ENCODE measurements at places on chromosomes 13 and 19. TPM values are rescaled to one million over a fixed set of nuclear protein-coding genes. Genes with fewer than 3 reads are reported as not detected.

ERICH6B gene
- 1.3 TPM for polyA plus RNA-seq

TSC22D1 gene
- 76.1 TPM for polyA plus RNA-seq

NKPD1 gene
- polyA plus RNA-seq: 0.21 TPM

DNA sequence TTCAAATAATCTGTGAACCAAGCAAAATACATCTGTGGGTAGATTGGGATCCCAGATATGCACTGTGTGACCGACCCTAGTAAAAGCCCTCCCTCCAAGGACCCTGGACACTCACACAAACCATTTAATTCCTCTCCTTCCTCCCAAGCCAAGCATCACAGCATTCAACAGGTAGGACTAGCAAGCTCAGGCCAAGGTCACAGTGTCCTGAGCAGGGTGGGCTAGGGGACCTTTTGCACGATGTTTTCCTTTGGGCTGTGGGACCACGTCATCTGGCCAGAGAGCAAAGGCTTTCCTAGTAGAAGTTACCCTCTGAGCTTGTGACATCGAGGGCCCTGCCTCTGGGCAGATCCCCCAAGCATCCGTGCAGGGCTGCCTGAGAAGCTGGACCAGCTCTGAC is 297.6 kb upstream of the ZNF507 start:
- no peak for DNase-seq

PSG11 gene
- 2.7 TPM for polyA plus RNA-seq

DNA sequence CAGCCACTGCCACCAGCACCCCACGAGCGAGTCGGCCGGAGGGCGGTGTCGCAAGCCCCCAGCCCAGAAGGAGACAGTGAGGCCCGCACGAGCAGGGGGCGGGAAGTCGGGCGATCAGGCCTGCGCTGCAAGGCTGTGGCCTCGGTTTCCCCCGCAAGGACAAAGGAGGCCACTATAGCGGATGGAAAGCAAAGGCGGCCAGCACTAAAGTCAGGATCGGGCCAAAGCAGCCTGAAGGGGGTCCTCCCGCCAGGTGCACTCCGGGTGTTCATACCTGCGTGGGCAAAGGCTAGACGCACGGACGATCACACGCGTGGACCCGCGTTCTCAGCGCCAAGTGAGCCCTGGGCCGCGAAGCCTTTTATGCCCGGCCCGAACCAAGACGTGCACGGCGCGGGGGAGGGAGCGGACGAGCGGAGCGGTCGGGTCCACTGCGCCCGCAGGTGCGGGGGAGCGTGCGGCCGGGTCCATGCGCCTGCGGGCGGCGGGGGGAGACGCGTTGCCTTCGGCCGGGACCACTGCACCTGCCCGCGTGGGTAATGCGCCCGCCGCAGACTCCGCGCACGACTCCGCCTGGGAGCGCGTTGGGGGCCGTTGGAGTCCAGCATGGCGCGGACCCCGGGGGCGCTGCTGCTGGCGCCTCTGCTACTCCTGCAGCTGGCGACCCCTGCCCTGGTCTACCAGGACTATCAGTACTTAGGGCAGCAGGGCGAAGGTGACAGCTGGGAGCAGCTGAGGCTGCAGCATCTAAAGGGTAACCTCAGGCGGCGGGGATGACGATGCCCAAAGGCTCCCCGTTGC is at the start of the genes PRDX2 and THSD8:
Gene PRDX2 (minus strand): TSS at position 335 of the 801 bp plus-strand sequence. CDS start 539 bp downstream, outside the sequence.
Gene THSD8 (plus strand): TSS at position 604 of the 801 bp plus-strand sequence. CDS start 3 bp downstream, at position 607.
- peak; percentile 85 for DNase-seq

IZUMO2 gene
- not detected for polyA plus RNA-seq

DNA sequence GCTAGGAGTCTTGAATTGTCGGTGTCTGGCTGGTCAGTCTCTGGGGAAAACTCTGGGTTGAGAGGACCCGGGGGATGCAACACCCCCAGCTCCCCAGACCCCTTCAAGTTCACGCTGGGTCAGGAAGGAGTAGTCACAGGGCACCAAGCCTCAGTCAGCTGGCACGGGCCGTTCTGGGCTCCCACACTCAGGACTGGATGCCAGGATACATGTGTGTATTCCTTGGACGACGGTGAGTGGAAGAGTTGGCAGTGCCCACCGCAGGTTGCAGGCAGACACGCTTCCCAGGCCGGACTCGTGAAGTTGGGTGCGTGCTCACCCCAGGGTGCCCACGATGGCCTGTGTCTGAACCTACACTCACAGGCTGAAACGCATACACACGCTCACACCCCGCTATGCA is 5.5 kb downstream of the GADD45B start:
- DNase-seq: no peak

GRCh38 chr13:49093376-49093775 is 117.7 kb downstream of the FNDC3A start:
- DNase-seq: no peak

ANGPTL8 gene
- 2.9 TPM for polyA plus RNA-seq

DNA sequence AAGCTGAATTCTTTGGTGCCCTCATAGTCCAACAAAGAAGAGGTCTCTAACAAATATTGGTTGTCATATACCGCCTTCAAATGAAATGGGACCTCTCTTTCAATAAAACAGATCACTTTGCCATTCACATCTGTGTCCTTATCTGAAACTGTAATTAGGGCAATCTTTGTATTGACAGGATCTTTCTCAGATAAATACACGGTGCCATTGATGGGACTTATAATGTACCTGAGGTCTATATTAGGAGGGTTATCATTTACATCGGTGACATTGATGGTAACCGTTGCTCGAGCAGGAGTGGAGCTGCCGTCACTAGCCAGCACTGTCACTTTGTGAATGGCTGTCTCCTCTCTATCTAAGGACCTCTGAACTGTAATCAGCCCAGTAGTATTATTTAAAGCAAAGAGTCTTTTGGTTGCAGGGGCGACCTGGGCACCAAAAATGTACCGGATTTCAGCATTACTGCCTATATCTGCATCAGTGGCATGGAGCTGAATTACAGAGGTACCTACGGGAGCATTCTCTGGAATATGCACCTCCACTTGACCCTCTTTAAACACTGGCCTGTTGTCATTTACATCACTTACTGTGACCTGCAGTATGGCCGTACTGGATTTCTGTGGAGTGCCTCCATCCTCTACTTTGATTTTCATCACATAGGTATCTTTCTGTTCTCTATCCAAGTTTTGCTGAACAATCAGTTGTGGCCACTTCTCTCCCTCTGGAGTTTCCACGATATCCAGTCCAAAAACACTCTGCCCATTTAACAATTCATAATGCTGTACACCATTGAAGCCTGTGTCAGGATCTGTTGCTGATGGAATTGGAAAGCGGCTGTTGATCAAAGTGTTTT is 2.8 kb downstream of the PCDH9 start:
- no peak for DNase-seq

EDDM13 gene
- polyA plus RNA-seq: 1.3 TPM

NFIX gene
- 112 TPM for polyA plus RNA-seq

DNA sequence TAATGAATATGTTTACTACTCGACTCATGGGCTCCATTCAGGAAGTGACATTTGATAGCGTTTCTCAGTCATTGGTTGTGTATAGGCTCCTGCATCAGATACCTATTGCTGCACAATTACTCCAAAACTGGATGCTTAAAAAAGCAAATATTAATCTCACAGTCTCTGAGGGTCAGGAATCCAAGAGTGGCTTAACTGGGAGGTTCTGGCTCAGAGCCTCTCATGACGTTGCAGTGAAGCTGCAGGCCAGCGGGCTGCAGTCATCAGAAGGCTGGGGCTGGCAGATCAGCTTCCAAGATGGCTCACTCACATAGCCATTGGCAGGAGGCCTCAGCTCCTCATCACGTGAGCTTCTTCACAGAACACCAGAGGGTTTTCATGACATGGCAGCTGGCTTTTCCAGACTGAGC is 525.1 kb upstream of the NBEA start:
- peak; percentile 82 for DNase-seq

DNA sequence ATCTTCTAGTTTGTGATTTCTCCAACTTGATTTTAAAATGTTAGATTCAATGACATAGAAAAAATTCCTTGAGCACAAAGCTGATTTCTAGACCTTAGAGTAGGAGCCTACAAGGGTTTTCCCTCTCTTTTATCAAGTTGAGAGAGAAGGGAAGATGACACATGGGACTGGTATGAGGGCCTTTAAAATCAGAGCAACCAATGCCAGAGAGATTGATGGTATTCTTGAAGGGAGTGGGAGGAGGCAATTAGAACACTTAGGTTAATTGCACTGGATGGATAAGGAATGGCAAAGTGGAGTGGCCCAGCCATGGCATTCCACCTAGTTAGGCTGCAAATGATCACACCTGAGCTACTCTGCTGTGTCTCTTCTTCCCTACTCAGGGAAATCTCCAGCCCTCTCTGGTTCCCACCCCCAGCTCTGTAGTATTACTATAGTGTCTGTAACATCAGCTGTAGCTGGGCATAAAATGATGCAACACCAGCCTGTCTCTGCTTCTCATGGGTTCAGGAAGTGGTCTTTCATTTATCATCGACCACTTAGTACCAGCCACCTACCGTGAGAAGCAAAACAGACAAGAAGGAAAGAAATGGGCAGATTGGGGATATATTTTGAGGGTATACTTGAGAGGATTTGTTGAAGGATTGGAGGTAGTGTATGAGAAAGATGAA is 333.6 kb downstream of the DLEU7 start:
- no peak for DNase-seq

All from hindlimb muscle (tissue), 1 donor.